ENCODE measurements at places on chromosomes 11 and 22.

DNA sequence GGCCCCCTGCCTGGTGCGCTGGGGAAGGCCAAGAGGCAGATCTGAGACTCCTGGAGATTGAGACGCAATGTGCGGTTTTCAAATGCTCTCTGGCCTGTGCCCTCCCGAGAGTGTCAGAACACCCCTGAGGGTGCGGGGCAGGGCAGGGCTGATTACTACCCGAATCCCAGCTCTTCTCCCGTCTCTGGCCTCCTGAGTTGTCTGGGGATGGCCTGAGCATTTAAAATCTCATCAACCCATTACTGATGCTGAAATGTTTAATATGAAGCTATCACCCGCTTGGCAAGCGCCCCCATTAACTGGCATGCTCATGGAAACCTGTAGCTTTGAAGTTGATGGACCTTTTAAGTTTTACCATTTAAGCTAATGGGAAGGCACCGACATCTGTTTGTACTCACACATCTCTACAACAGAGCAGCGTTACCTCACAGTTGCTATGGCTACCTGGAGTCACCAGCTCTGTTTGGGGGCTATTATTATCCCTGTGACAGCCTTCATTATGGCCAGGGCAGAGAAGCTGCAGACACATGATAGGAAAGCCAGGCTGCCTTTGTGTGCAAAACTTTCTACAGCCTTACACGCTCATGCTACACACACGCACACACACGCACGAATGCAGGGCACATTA, 3.6 kb upstream of the MB start:
- DNase-seq, result peak; percentile 35

DNA sequence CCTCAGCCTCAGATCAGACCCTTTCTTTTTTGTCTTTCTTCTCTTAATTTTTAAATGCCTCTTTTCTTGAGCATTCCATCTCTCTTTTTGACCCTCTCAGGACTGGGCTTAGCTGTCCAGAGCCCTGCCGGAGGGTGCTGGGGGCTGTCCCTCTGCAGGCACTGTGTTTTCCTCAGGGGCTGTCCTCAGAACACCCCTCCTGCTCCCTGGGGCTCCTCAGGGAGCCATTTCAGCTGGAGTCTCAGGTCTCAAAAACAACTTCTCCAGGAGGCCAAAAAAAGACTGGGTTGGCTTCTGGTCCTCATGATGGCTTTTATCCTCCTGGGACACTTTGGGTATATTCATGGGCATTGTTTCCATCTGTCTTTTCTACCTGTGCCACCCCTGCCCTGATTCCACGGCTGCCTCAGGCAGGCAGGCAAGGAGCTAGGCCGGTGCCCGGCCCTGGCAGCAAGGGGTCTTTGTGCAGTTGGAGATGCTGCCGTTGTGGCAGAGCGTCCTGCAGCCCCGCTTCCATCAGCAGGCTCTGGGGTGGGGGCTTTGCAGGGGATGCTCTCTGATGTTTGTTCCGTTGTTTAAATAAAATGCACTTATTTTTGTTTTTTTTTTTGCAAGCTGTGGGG, 85.1 kb downstream of the CEP164 start:
- DNase-seq, result no peak

- DNase-seq, result no peak
Measured at GRCh38 chr11:68469122-68469521, 8.6 kb downstream of the PPP6R3 start.

DNA sequence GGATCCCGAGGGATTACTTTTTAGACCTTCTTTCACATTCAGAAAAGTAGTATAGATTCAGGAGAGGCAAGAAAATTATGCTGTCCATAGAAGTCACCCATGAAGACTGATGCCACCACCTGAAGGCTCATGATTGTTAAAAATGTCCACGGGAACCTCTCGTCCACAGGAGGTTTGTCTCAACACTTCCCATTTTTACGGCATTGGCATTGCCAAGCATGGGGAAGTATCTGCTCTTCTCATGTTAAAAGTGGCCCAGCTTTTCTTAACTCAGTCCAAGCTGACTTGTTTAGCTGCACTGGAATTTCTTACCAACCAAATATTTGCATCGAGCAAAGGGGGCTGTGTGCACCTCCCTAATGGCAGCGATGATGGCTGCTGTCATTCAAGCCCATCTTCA, 9.6 kb downstream of the CDPF1 start:
- no peak for DNase-seq

GRCh38 chr11:20160425-20161229, at the start of gene DBX1:
TSS of gene DBX1 (minus strand) at chr11:20160475. CDS start at chr11:20160324, 151 bp downstream.
- no peak for DNase-seq

GRCh38 chr11:11608783-11609232, 13.0 kb downstream of the GALNT18 start:
- DNase-seq, result no peak
